ENCODE measurements at places on chromosomes 3 and 15. TPM values are rescaled to one million over a fixed set of nuclear protein-coding genes. Genes with fewer than 3 reads are reported as not detected.

The CDC25A gene
- 0.82 TPM for total RNA-seq

The TEX264 gene
- 38.8 TPM for total RNA-seq

The CSPG4 gene
- total RNA-seq: not detected

The PRRT3 gene
- 10.2 TPM for total RNA-seq

The GOLGA8M gene
- 1.6 TPM for total RNA-seq

The CHDH gene
- 0.72 TPM for total RNA-seq

The RBM5 gene
- total RNA-seq: 305 TPM

The DAZL gene
- not detected for total RNA-seq

Data from T-cell (primary cell).